ENCODE measurements at places on chromosomes 16 and 17. TPM values are rescaled to one million over a fixed set of nuclear protein-coding genes. Genes with fewer than 3 reads are reported as not detected.
A peak's percentile ranks its signal among the peaks of the same experiment; 100 is the strongest.

Gene TK1
- total RNA-seq, result 53.9 TPM

Gene NPIPB6
- 1.5 TPM for total RNA-seq

Gene CPNE2
- 33.1 TPM for total RNA-seq

Gene TMED6
- 0.56 TPM for total RNA-seq

Gene C1QTNF8
- total RNA-seq, result 0.30 TPM

Gene TM4SF5
- not detected for total RNA-seq

Gene ARL4D
- 14.2 TPM for total RNA-seq

DNA sequence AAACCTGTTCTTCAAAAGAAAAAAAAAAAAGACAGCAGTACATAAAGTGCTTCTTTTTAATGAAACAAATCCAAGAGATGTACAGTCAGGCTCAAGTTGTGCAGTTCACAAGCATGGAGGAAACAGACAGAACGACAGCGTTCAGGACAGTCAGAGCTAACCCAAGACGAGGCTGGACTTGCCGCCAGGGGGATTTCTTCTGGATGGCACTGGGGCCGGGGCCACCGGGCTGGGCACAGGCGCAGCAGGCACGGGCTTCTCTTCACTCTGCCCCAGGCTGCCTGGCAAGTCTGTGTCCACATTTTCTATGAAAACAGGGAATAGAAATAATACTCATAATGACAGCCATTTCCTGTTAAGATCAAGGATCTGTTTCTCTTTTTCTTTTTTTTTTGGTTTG is 4.4 kb upstream of the NT5C start:
- peaks cover 7% of the 10 kb centered on the region for H3K4me1 ChIP-seq
- no peak for DNase-seq
- no peak overlapping the region for H3K4me3 ChIP-seq
- H3K27ac ChIP-seq, result no peak overlapping the region

DNA sequence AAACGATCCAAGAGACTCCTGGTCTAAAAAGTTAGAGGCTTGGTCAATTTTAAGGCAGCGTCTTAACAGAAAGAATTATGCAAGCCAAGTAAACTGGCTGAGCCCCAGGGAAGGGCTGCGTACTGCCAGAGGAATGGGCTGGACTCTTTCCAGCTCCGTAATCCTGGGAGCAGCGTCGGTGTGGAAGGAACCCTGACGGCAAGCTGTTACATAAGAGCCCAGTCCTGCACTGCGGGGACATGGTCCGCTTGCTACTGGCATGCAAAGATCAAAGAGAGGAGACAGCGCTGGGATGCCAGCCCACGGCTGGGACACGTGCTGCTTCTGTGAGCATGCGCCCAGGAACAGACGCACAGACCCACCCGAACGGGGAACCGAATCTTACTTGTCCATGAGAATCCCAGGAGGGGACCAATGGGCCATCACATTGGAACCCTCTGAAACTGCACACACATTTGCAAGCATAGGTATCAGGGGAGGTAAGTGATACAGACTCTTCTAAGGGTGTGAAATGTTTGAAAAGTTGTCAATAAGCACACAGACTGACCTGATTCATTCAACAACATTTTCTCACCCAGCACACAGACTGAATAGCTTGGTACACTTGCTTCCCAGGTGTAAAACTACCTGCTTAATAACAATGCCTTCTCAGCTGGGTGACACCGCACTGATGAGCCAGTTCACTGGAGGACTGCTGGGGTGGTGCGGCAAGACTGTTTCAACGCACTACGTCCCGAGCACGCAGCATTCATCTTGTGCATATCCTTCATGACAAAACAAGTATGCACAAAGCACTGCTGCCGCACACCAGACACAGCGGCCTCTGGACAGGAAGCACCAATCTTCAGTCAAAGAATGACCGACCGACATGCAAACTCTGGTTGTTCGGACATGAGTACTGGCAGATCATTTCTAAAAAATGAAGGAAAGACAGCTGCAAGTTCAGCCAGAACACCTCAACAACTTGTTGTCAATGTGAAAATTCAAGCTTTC is 94.9 kb downstream of the ANKRD11 start:
- peaks cover 37% of the 10 kb centered on the region for H3K4me1 ChIP-seq
- H3K27me3 ChIP-seq, result no peaks in the 10 kb centered on the region
- no peaks in the 10 kb centered on the region for H3K36me3 ChIP-seq
- no peak overlapping the region for H3K4me3 ChIP-seq
- H3K27ac ChIP-seq, result no peak overlapping the region
- DNase-seq, result no peak

- no peaks in the 10 kb centered on the region for H3K36me3 ChIP-seq
- peaks cover 4% of the 10 kb centered on the region for H3K27me3 ChIP-seq
- H3K4me3 ChIP-seq, result no peak overlapping the region
Observed at GRCh38 chr16:15754821-15755534, 101.8 kb downstream of the MYH11 start.

- H3K4me1 ChIP-seq, result no peaks in the 10 kb centered on the region
- DNase-seq, result no peak
- no peaks in the 10 kb centered on the region for H3K36me3 ChIP-seq
- peak overlapping the region; percentile 69 for H3K4me3 ChIP-seq
- peaks cover 57% of the 10 kb centered on the region for H3K27me3 ChIP-seq
Observed at GRCh38 chr16:55656691-55657092, 904 bp downstream of the SLC6A2 start.

DNA sequence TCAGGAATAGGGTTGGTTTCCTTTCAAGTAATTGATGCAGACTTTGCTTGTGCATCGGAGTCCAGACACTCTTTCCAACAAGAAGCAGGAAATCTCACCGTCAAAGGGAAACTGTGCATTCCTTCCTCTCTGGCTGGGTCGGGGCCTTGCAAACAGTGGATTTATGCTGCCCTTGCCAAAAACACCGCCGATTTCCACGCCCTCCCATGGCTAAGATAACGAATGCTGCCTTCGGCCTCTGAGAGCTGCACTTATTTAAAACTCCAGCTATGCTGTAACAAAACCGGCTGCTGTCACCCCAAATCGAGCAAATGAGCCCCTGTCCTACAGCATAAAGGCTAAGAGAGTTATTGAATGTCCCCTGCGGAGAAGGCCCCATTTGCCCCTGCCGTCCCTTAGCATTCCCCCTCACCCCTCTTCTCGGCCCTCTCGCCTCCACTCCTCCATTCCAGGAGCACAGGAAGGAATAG is 275.5 kb upstream of the IRX5 start:
- peaks cover 85% of the 10 kb centered on the region for H3K27me3 ChIP-seq
- no peaks in the 10 kb centered on the region for H3K36me3 ChIP-seq
- no peak for DNase-seq

DNA sequence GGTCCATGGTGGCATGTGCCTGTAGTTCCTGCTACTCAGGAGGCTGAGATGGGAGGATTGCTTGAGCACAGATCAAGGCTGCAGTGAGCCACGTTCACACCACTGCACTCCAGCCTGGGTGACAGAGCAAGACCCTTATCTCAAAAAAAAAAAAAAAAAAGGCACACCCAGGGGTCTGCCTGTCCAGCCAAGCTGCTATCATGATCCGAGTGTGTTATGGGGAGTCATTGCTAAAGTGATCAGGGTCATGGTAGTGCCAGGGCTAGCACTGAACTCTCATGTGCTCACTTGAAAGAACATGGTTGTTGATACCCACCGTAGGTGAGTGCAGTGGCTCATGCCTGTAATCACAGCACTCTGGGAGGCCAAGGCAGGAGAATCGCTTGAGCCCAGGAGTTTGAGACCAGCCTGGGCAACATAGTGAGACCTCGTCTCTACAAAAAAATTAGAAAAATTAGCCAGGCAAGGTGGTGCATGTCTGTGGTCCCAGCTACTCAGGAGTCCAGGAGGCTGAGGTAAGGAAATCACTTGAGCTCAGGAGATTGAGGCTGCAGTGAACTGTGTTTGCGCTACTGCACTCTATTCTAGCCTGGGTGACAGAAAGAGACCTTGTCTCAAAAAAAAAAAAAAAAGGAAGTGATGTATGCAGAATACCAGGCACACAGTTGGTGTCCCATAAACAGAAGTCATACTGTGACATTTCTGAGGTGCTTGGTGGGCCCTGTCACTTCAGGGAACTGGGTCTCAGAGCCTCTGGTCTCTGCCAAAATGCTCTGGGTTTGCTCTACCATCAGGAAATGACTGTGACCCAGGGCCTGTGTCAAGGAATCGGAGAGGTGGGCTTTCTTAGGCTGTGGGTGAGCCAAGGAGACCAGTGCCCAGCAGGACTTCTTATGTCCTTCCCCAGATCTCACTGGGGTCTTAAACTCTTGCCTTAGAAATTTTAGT is 2.2 kb downstream of the PRM1 start:
- DNase-seq, result no peak
- no peak overlapping the region for H3K4me3 ChIP-seq
- peak overlapping the region; percentile 66 for H3K27ac ChIP-seq
- H3K27me3 ChIP-seq, result no peaks in the 10 kb centered on the region
- H3K36me3 ChIP-seq, result no peaks in the 10 kb centered on the region

GRCh38 chr16:30697264-30698138 is 1.5 kb upstream of the SRCAP start:
- peak overlapping the region; percentile 100 for H3K27ac ChIP-seq
- DNase-seq, result no peak
- peaks cover 40% of the 10 kb centered on the region for H3K4me1 ChIP-seq
- H3K4me3 ChIP-seq, result peak overlapping the region; percentile 97

DNA sequence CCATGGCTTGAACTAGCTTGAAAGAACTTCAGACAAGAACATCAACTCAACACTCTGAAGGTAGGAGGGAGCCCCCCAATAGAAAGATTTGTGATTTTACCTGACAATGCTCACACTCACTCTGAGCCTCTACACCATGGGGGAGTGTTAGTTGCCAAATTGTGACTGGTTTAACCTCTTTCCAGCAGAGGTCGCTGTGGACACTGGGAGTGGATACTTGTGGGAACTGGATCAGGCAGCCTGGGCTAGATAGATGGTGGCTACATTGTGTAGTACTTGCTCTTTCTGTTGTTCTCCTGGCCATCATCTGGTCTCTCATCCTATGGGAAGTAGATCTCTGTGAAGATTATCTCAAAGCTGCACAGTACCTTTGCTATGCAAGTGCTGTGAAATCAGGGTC is 2.9 kb downstream of the SMPD3 start:
- peak; percentile 64 for DNase-seq
- H3K36me3 ChIP-seq, result no peaks in the 10 kb centered on the region
- no peak overlapping the region for H3K27ac ChIP-seq
- peaks cover 15% of the 10 kb centered on the region for H3K4me1 ChIP-seq
- peak overlapping the region; percentile 54 for H3K4me3 ChIP-seq
- H3K27me3 ChIP-seq, result peaks cover 50% of the 10 kb centered on the region

GRCh38 chr17:13417381-13417950 is 184.3 kb downstream of the HS3ST3A1 start:
- no peak overlapping the region for H3K4me3 ChIP-seq
- H3K36me3 ChIP-seq, result peaks cover 5% of the 10 kb centered on the region
- DNase-seq, result no peak
- H3K4me1 ChIP-seq, result peaks cover 18% of the 10 kb centered on the region
- H3K27me3 ChIP-seq, result no peaks in the 10 kb centered on the region

GRCh38 chr17:3888343-3889171 is 4.3 kb downstream of the CAMKK1 start:
- H3K27ac ChIP-seq, result no peak overlapping the region
- peak overlapping the region; percentile 31 for H3K4me3 ChIP-seq
- H3K27me3 ChIP-seq, result peaks cover 23% of the 10 kb centered on the region
- H3K36me3 ChIP-seq, result no peaks in the 10 kb centered on the region
- H3K4me1 ChIP-seq, result peaks cover 18% of the 10 kb centered on the region

DNA sequence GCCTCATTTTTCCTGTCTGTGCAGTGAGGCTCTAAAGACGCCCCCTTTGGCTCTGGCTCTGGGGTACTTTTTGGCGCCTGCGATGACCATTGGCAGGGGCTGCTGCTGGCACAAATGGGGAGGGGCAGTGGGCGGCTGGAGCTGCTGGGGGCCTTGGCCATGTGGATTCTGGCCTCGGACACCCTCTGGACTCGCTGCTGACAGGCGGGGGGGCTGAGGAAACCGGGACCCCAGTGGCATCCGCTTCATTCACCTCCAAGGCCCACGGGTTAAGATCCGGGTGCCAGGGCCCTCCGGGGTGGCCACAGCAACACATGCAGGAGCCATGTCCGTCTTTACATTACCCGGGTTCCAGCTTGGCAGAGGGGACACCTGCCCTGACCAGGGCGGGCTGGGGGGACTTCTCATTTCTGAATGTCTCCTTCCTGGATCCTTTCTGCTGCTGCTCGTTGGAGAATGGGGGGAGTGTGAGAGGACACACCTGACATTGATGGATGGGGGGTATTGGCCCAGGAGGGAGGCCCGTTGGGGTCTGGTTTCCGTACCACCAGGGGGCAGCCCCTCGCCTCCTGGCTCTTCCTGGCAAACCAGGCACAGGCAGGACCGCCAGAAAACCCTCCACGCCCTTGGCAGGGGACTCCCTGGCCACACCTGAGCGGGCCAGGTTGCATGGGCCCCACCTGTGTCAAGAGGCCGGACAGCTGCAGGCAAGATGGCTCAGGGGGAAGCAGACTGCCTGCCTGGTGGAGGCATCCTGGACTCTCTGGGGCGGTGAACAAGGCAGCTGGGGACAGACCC is 21.8 kb downstream of the GSE1 start:
- H3K36me3 ChIP-seq, result peaks cover under 1% of the 10 kb centered on the region
- H3K4me3 ChIP-seq, result no peak overlapping the region
- H3K27me3 ChIP-seq, result no peaks in the 10 kb centered on the region
- no peak for DNase-seq
- peaks cover 5% of the 10 kb centered on the region for H3K4me1 ChIP-seq
- H3K27ac ChIP-seq, result no peak overlapping the region

GRCh38 chr17:56914581-56915273 is 878 bp upstream of the TRIM25 start:
- H3K4me1 ChIP-seq, result peaks cover 19% of the 10 kb centered on the region
- no peak for DNase-seq
- H3K36me3 ChIP-seq, result peaks cover 8% of the 10 kb centered on the region
- H3K27ac ChIP-seq, result peak overlapping the region; percentile 54

DNA sequence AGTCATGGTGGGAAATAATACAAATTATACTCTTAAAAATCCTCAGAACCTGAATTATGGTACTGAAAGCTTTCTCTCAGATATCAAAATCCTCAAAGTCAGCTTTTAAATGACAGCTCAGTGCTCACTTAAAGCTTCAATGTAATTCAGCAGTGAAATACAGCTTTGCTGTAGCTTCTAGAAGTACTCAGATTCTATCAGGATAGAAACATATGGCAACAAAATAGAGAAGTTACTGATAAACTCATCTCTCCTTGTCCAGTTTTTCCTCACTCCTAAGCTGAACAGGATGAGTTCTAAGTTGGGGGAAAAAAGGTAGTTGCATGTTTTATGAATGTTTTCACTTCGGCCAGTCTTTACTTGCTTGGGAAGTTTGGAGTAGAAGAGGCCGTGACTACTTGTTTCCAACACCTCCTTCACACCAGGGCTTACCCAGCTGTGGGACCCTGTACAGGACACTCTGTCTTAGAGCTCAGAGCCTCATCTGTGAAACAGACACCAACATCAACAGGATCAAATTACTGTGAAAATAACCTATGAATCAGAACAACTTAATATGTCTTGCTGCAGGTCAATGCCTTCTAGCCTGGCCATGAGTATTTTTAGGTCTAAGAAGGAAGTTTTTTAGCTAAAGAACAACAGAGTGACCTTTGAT is 30.2 kb downstream of the OGFOD1 start:
- no peak overlapping the region for H3K27ac ChIP-seq
- DNase-seq, result no peak
- peaks cover 16% of the 10 kb centered on the region for H3K36me3 ChIP-seq
- H3K27me3 ChIP-seq, result no peaks in the 10 kb centered on the region
